ENCODE measurements at places on chromosomes 7 and 10.

DNA sequence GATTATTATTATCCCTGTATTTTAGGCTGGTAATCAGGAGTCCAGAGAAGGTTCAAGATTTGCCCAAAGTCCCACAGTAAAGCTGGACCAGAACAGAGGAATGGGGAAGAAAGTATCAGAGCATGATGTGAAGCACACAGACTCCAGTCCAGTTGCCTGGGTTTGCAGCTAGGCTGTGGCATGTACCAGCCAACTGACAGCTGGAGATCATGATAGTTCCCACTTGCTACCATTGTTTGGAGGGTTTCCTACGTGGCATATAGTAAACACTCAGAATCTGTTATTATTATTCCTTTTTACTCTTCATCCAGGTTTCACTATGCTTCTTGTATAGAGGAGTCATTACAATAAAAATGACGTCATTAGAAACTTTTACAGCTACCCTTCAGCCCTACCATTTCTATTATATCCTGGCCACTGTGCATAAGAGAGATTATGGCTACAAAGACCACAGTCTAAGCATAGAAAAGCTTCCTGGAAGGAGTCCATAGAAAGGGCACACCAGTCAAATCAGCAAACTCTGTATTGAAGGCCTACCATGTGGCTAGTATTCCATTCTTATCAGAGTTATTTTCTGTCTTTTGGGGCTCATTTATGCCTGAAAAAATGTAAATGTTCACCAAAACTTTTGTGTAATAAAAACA is 66.6 kb downstream of the MTPN start:
- DNase-seq, result no peak

DNA sequence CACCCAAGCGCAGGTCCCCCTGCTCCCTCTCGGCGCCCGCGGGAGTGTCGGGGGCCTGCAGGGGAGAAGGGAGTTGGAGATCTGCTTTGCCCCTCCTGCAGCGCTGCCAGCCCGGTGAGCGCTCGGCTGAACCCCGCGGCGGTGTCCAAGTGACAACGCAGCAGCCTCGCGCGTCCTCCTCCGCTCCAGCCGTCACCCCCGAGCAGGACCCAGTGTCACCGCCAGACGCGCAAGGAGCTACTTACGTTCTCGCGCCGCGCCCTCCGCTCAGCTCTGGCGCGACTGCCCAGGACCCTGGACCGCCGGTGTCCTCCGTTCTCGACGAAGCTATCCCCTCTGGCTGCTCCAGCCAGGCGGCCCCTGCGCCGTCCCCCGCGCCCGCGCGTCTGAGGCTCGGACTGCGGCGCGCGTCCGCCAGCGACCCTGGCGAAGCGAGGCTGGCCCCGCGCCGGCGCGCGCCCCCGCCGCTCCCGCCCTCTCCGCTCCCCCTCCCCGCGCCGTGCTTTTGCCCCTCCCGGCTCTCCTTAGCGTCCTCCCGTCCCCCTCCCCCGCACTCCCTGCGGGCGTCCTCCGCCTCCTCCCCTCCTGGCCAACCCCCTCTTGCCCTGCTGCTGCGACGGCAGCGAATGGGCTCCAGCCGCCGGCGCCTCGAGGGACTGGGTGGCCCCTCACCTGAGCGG is at the start of gene NRCAM:
NRCAM (minus strand) TSS at position 439 of the 680 bp plus-strand sequence. CDS start 216,372 bp downstream, outside the sequence.
- no peak for DNase-seq

- DNase-seq, result no peak
These were observed 80.2 kb downstream of the KCND2 start for GRCh38 chr7:120353171-120353570.

GRCh38 chr7:132290021-132290420 is 286.2 kb downstream of the PLXNA4 start:
- DNase-seq, result no peak

All from CD8-positive, alpha-beta memory T cell (primary cell).